Activated CD4-positive, alpha-beta T cell treated with anti-CD3 and anti-CD28 coated beads, Interleukin-2, amount 50 U/mL, for 24 hours (primary cell): ENCODE measurements at places on chromosomes 6 and 20.
A peak's percentile ranks its signal among the peaks of the same experiment; 100 is the strongest.

DNA sequence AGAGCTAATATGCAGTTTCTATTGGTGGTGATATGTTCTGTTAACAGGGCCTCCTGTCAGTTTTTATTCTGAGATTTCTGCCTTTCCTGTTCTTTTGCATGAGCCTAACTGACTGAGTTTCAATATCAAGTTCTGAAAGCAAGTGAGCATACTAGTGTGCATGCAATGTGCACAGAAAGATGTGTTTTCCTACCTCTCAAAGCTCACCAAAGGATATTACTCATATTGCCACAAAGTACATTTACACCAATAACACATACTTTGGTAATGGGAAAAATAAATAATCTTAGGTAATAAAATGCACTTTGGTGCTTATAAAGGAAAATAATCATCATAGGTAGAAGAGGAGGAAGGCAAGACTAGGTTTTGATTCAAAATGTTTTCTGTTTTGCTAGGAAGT is 195.0 kb downstream of the KHDC1L start:
- no peak for DNase-seq

GRCh38 chr6:17269840-17270239 is 11.3 kb upstream of the RBM24 start:
- DNase-seq: no peak

- DNase-seq: no peak
Measured at GRCh38 chr20:41686961-41687360, 68.8 kb upstream of the CHD6 start.

DNA sequence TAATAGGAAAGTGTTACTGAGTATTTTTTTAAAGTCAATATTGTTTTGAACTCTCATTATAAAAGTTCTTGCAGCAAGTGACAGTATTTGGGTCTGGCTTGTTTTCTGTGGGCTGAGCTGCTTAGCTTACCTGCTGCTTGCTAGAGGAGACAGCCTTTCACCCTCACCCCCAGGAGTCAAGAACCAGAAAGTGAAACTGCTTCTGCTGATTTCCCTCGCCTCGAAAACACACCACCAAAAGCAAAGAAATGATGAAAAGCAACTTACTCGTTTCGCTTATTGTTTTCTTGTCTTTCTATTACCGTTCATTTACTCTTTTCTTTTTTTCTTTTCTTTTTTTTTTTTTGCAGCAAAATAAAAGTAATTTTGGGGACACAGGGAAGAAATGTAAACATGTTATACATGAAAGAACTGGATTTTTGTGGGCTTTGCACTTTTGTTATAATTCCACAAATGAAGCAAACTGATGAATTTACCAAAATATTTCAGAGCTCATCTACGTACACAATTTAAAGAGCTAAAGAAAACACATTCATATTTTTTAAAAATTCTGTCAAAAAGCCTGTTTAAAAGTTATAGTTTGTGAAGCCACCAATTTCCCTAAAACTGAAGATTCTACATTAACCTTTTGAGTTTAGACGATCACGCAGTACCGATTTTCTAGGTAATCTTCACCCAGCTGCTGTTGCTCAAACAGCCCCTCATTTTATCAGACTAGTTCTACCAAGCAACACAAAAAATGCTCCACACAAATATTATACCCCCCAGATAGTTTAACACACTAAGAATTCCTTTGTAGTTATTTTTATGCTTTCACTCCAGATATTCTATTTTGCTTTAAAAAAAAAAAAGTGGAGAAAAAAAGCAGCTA is 1.7 kb downstream of the SCML4 start:
- DNase-seq: peak; percentile 56

DNA sequence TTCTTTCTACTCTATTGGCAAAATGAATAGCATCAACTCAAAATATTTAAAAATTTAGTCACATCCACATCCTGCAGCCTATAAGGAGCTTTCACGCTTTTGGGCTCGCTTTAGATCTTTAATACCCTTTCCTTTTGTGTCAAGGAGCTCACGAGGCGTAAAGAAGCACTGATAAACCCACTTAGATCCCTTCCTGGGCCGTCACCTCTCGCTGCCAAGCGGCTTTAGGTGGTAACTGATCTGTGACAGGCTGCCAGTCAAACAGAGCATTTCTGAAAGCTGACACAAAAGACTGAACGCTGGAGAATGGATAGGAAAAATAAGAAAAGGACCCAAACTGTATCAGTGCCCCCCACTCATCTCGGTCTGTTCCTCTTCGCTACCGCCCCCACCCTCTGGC is 385.7 kb upstream of the MMS22L start:
- no peak for DNase-seq

- no peak for DNase-seq
Measured at GRCh38 chr6:168132531-168133167, 53.6 kb upstream of the FRMD1 start.
